Activated naive CD8-positive, alpha-beta T cell treated with anti-CD3 and anti-CD28 coated beads for 36 hours (primary cell): ENCODE measurements at places on chromosomes 7 and 10.

- DNase-seq, result peak; percentile 70
Measured at GRCh38 chr10:3948843-3949242, 163.8 kb upstream of the KLF6 start.

- DNase-seq, result no peak
Measured at GRCh38 chr7:13111230-13111629, 423.8 kb downstream of the ARL4A start.

GRCh38 chr7:4834601-4835397 is 27.0 kb downstream of the PAPOLB start:
- no peak for DNase-seq

DNA sequence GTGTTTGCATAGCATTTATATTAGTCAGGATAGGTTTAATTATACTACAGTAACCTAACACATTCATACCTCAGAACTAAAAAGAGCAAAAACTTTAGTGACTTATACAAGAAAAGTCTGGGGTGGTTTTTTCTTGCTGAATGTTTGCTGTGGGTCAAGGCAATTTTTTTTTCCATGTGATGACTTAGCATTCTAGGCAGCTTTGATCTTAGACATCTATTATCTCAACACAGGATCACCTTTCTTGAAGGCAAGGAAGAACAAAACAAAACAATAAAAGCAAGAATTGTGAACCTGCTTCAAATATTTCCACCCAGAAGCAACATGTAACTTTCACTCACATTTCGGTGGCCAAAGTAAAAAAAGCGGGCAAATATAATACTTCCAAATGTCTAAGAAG is 20.7 kb upstream of the CBLL1 start:
- no peak for DNase-seq

GRCh38 chr10:1187151-1187854 is 131.1 kb downstream of the WDR37 start:
- no peak for DNase-seq

DNA sequence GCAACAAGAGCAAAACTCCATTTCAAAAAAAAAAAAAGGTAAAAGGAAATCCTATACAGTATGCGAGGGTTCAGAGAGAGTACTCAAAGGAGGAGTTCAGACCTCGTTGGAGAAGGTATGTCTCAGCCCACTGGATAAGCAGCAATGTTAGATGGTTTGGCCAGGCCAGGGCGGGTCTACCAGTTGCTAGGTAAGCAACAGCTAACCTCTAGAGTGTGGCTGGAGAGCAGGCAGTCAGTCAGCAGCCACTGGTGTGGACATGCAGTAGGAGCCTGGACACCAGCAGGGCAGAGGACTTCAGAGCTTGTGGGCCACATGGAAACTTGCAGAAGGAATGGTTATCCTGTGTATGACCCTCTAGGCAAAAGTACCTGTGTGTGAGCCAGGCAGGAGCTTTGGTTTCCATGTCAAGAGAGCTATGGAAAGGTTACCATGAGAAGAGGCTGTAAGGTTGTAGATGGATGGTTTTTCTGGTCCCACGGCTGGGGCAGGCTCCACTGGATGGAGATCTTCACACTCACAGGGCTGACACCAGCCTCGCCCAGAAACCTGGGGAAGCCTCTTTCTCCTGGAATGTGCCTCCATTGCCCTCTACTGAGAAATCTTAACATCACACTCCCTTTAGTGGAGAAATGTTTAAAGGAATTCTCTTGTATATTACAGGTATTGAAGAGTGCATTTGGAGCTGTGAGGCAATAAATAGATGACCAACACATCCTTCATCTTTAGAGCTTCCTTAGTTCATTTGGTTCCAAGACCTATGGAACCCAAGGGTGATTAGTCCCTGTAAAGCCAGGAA is 63.6 kb downstream of the CCDC186 start:
- no peak for DNase-seq

- DNase-seq, result no peak
Measured at GRCh38 chr7:30206491-30206890, 71.7 kb downstream of the MTURN start.

DNA sequence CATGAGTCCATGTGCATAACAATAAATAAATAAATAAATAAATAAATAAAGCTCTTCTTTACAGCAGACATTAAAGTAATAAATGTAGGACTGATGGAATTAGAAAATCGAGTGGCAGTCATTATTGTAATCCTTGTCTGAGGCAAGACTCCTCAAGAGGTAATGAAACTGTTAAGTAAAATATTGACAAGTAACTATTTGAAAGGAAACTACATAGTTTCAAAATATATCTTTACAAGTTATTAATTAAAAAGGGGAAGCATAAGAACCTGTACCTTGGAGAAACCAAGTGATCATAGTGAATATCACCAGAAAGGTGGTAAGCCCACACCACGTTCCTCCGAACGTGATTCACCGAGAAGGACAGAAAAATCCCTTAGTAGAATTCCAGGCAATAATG is 285.6 kb upstream of the SORCS1 start:
- DNase-seq, result no peak

GRCh38 chr7:116280803-116281202 is 70.5 kb downstream of the TES start:
- DNase-seq, result no peak

- no peak for DNase-seq
Measured at GRCh38 chr10:29160150-29160617, 128.7 kb upstream of the LYZL1 start.

GRCh38 chr7:155583636-155584035 is 37.3 kb upstream of the CNPY1 start:
- no peak for DNase-seq

GRCh38 chr10:75395066-75395931 is 6.3 kb downstream of the ZNF503 start:
- DNase-seq, result peak; percentile 47

GRCh38 chr10:117476716-117477115 is 65.8 kb upstream of the EMX2 start:
- no peak for DNase-seq

GRCh38 chr7:156827587-156828203 is 65.3 kb downstream of the LMBR1 start:
- no peak for DNase-seq

DNA sequence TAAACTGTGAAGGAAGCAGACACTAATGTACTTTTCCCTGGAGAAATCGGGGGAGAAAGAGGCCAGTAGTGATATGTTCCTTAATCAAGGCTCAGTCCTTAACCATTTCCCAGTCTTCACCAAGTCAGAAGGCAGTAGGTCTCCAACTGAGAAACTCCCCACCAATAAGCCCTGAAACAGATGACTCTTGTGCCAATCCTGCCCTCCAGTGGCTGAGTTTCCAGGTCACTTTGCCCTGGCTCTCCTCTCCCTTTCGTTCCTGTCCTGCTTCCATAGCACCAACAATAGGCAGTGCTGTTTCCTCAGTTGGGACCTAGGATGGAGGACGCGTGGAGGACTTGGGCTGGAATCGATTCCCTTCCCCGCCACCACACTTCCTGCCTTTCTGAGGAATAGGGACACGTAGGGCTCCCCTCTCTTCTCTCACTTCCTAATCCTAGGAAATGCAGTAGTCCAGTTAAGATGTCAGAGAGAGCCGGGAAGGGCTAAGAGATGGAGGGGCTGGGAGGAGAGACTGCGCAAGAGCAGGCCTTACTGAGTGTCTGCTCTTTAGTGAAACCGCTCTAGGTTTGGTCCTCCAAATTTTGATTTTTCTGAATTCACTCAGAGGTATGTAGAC is 23.4 kb downstream of the ATOH7 start:
- peak; percentile 4 for DNase-seq

DNA sequence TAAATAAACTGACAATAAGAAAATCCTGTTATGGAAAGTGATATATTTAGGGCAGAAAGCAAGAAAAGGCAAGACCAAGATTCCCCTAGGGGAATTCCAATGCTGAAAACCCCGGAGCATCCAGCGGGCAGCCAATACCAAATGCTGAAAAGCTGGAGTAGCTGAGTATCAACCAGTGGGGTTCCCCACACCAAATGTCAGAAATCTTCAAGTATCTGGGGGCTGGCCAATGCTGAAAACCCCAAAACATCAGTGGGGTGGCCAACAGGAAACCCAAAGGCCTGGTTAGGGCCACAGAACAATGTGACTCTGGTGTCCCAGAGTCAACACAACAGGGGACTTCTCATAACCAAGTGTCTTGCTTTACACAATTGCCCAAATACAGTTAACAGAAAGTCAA is 271.8 kb upstream of the CACNA2D1 start:
- DNase-seq, result no peak

DNA sequence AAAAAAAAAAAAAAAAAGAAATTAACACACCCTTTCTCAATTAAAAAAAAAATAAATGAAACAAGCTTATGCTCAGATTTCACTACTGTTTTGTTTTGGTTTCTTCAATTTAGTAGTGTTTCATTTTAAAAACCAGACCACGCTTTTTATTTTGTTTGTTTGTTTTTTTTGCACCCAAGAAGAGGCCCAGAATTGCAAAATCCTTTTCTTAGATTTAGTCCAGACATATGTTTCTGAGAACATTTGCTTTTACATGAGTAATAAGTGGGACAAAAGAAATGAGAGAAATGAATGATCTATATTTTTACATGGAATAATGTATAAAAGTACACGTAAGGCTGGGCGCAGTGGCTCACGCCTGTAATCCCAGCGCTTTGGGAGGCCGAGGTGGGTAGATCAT is 34.5 kb upstream of the CAMK1D start:
- DNase-seq, result no peak

DNA sequence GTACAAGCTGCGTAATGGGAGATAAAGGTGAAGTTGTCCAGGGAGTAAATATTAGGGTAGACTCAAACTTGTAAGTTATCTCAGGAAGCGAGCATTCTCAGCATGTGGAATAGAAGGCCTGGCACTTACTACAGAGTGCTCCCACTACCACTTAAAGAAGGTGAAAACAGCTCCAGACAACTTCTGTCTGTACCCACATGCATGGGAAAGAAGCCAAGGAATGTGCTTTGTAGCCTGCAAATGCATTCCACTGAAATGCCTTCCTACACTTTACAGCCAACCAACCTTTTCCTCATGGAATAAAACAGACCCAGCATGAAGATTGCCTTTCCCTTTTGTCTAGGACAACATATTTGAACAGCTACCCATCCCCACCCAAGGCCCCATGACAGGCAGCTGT is 45.4 kb upstream of the NPSR1 start:
- DNase-seq, result no peak

DNA sequence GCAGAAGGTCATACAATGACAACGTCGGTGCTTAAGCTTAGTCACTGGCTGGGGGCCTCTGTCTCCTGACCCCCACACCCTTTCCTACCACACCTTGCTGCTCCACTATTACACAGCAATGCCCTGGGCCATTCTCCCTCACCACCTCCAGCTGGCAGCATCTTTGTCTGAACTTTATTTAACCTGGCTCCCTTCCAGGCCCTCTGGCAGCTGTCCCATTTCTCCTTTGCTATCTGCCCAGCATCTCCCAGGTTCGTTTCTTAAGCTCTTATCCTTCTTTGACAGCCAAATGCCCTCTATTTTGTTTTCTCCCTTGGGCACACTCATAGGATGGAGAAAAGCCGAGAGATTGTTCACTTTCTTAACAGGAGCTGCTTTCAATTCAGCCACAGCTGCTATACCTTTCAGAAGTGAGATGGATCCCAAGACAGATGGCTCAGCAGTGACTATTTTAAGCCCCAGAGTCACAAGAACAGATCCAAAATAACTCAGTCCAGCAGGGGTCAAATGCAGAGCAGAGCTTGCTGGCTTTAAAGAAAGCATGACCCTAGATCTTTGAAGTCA is 1277.1 kb upstream of the AUTS2 start:
- no peak for DNase-seq

- no peak for DNase-seq
Measured at GRCh38 chr7:85516675-85517074, 329.8 kb upstream of the SEMA3D start.

DNA sequence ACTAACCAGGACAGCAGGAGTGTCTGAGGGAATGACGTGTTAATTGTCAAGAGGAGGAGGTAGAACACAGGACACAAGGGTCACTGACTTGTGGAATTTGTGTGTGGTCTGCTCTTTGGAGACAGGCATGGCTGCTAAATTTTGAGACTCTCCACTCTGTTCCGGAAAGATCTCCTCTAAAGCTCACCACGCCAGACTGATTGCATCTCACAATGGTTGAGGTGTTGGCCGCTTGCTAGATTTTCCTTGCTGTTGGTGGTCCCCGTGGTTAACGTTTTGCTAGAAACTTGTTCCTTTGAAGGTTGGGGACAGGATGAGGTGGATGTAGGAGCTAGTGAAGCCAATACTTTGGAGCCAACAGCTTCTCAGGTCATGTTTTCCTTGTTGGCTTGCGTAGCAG is 57.0 kb downstream of the MCMBP start:
- DNase-seq, result no peak

DNA sequence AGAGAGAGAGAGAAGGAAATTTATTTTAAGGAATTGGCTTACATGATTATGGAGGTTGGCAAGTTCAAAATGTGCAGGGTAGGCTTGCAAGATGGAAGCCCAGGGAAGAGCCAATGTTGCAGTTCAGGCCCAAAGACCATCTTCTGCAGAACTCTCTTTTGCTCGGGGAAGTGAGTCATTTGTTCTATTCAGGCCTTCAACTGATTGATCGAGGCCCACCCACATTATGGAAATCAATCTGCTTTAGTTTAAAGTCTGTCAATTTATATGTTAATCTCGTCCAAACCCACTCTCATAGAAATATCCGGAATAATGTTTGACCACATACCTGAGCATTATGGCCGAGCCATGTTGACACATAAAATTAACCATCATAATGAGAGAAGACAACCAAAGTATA is 113.3 kb upstream of the CXCL12 start:
- DNase-seq, result no peak

DNA sequence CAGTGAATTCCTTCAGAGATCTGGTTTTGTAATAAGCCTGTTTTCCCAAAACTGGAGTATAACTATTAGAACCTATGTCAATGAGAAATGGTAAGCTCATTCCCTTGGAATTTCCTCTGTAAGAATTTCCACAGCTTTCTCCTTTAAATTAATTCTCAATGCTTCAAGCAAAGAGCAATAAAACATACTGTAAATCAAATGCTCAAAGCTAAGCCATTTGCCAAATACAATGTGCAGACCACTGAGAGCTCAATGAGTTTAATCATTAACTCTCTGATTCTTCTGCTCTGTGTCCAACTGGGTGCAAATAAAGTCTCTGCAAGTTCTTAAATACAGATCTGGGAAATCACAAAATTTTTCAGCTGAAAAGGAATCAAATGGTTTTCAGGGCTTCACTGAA is 227.6 kb upstream of the IMMP2L start:
- no peak for DNase-seq

- DNase-seq, result peak; percentile 96
Measured at GRCh38 chr7:2978408-2978807, 65.3 kb downstream of the CARD11 start.

- no peak for DNase-seq
Measured at GRCh38 chr7:35553519-35553918, 141.4 kb downstream of the HERPUD2 start.

- no peak for DNase-seq
Measured at GRCh38 chr10:92965314-92965713, 95.3 kb upstream of the CYP26C1 start.

- no peak for DNase-seq
Measured at GRCh38 chr10:132388891-132389432, 8.0 kb upstream of the PWWP2B start.

DNA sequence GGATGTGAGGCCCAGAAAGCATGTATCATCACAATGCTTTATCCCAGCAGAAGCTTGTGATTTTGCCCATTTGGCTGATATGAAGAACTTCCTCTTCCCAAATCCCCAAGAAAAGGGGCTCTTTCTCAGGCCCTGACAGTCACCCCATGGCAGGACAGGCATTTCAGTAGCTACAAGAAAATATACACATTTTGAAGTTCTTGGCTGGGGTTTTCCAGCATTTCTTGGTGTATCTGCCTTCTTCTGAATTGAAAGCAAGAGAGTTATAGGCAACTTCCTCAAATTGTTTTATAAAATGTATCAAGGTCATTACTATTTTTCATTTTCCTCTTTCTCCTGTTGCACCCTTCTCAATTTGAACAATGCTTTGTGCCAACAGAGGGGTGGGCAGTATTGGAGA is 63.3 kb upstream of the PDLIM1 start:
- no peak for DNase-seq
